ENCODE measurements at places on chromosomes 12 and 14. TPM values are rescaled to one million over a fixed set of nuclear protein-coding genes. Genes with fewer than 3 reads are reported as not detected.

DNA sequence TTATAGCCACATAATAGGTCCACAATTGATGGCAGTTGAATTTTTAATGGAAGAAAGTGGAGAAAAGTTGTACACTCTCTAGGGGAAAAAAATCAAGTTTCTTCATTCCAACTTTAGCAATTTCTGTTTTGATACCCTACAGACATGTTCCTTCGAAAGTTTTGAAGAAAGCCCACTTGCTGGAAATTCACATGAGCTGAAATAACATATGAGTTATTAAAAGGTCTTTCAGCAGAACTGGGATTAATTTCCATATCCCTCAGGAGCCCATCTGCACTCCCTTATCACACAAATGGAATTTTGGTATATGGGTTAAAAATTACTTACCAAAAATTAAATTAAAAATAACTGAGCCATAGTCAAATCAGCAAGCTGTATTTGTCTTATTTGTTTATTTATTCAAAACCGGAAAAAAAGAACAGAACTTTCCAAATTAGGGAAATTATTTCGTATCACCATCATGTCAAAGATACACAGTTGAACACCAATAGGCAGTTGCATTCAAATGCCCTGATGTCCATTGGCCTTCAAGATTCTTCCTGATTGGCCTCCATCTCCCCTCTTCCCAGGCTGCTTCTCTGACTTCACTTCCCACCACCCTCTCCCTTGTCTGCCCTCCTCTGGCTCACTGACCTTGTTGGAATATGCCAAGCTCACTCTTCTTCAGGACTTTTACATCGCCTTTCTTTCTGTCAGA lies 445.5 kb downstream of the EGLN3 start:
- DNase-seq, result no peak

GRCh38 chr12:90683871-90684270 lies 271.1 kb downstream of the CCER1 start:
- no peak for DNase-seq

DNA sequence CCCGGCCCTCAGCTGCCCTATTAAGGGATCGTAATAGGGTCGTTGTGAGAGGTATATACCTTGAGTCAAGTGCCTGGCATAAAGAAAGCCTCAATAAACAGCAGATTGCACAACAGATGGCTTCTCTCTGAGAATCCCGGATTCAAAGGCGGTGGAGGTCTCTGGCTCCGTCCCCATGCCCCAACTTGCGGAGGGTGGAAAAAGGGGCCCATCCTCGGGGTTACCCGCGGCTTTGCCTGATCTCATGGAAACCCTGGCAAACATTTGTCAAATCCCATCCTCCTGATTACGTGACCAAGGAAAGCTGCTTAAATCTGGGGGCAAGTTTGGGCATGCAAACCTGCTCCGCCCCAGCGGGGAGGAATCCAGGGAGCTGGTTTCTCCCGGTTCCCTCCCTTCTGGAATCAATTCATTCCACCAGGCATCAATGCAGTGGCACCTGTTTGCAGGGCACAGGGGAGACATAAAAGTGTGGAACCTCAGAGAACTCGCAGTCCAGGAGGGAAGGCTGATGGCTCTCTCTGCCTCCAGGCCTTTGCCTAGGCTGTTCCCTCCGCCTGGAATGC lies 12.3 kb downstream of the TRPV4 start:
- DNase-seq, result no peak

The RHOJ gene
- total RNA-seq, result 14.5 TPM

Measured in mesenteric fat pad (tissue), 1 donor.